Osteoblast (primary cell): ENCODE measurements at places on chromosomes 7 and 10. TPM values are rescaled to one million over a fixed set of nuclear protein-coding genes. Genes with fewer than 3 reads are reported as not detected.

DNA sequence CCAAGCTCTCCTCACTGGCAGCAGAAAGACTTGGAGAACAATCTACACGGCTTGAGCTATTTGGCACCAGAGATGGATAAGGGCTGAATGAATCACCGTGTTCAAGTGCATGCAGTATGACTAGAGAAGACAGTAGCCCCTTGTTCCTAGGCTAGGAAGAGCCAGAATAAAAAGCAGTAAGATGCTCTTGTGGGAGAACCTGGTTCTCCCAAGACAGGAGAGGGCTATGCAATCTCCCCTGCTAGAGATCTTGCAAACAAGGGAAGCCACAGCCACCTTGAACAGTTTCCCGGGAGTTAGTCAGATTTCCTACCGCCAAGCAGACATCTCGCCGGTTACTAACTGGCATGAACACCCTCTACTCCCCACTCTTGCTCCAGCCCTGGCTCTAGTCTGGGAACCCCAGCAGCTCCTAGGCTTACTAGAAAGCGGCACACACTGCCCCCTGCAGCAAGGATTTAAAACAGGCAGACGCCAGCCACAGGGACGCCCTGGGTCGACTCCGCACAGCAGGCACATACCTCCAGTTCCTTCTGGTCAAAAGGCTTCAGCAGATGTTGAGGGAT lies 107.3 kb downstream of the SMURF1 start:
- peak; percentile 94 for DNase-seq
- H3K36me3 ChIP-seq = peaks cover 84% of the 10 kb centered on the region
- H3K27me3 ChIP-seq = no peaks in the 10 kb centered on the region

The MUC12 gene
- under 0.01 and 0.59 TPM in 2 replicates for total RNA-seq

DNA sequence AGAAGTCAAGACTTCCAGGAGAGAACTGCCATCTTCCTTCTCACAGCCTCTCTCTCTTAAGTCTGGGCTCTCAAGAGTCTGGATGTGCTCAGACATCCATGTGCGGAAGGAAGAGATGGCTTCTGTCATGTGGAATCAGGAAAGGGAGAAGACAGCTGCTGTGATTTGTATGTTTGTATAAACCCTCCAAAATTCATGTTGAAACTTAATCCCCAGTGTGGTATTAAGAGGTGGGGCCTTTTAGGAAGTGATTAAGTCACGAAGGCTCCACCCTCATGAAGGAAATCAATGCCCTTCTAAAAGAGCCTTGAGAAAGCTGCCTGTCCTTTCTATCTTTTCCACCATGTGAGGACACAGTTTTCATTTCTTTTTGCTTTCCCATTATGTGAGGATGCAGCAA lies 73.9 kb upstream of the PTN start:
- DNase-seq = no peak
- H3K4me1 ChIP-seq = no peaks in the 10 kb centered on the region
- H3K27me3 ChIP-seq = no peaks in the 10 kb centered on the region
- no peak overlapping the region for H3K27ac ChIP-seq

GRCh38 chr7:43639858-43640491 lies 57.1 kb downstream of the STK17A start:
- peak overlapping the region; percentile 82 for H3K27ac ChIP-seq
- H3K36me3 ChIP-seq = peaks cover 49% of the 10 kb centered on the region
- H3K4me1 ChIP-seq = peaks cover 46% of the 10 kb centered on the region
- H3K4me3 ChIP-seq = no peak overlapping the region
- no peaks in the 10 kb centered on the region for H3K27me3 ChIP-seq
- no peak for DNase-seq

GRCh38 chr10:133180192-133180964 lies 20.4 kb downstream of the KNDC1 start:
- no peak overlapping the region for H3K27ac ChIP-seq
- no peaks in the 10 kb centered on the region for H3K27me3 ChIP-seq
- no peak overlapping the region for H3K4me3 ChIP-seq

GRCh38 chr7:101558742-101559325 lies 70.3 kb downstream of the MYL10 start:
- H3K36me3 ChIP-seq = no peaks in the 10 kb centered on the region
- H3K27me3 ChIP-seq = peaks cover 23% of the 10 kb centered on the region
- DNase-seq = peak; percentile 65
- no peak overlapping the region for H3K4me3 ChIP-seq
- H3K27ac ChIP-seq = no peak overlapping the region

The FKBP14 gene
- 40.9 and 44.2 TPM in 2 replicates for total RNA-seq

GRCh38 chr7:34747867-34748727 lies 90.1 kb downstream of the NPSR1 start:
- H3K4me3 ChIP-seq = no peak overlapping the region
- H3K27ac ChIP-seq = no peak overlapping the region
- H3K27me3 ChIP-seq = no peaks in the 10 kb centered on the region
- no peaks in the 10 kb centered on the region for H3K4me1 ChIP-seq

DNA sequence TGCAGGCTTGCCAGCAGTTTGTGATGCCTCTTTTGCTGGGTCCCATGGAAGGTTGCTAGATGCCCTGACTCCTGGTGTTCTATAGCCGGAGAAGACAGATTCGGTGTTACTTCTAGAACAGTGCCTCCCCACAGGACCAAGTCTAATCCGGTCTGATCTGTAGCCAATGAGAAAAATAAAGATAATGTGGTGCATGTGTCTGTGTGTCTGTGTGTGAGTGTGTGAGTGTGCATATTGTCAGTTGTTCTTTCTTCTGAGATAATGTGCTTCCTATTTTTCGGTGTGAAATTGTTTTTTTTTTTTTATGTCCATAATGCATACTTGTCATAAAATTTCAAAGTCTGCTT lies 29.7 kb upstream of the ZNRF2 start:
- peaks cover 8% of the 10 kb centered on the region for H3K4me1 ChIP-seq
- H3K4me3 ChIP-seq = no peak overlapping the region
- no peaks in the 10 kb centered on the region for H3K36me3 ChIP-seq
- H3K27ac ChIP-seq = no peak overlapping the region

The MOGAT3 gene
- not detected in 2 replicates for total RNA-seq

The ANKIB1 gene
- total RNA-seq = 93.7 and 98.1 TPM in 2 replicates

The KIAA1549 gene
- 2.9 and 3.3 TPM in 2 replicates for total RNA-seq

DNA sequence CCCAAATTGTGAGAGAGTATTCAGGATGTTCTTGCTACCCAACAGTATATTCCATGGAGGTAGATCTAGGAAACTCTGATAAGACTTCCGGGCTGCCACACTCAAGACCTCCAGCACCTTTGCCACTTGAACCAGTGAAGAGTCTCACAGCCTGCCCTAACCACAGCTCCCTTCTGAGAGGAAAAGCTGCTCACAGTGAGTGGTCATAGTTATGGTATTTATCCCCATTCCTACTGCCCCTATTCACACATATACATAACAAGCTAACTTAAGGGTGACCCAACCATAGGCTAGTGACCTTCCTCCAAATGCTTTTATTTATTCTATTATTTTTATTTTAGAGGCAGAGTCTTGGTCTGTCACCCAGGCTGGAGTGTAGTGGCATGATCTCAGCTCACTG lies 156.3 kb downstream of the PTEN start:
- DNase-seq = no peak
- H3K36me3 ChIP-seq = no peaks in the 10 kb centered on the region
- H3K4me1 ChIP-seq = no peaks in the 10 kb centered on the region
- H3K27ac ChIP-seq = no peak overlapping the region

GRCh38 chr10:26844396-26844975 lies 16.3 kb downstream of the ABI1 start:
- no peak overlapping the region for H3K4me3 ChIP-seq
- no peaks in the 10 kb centered on the region for H3K4me1 ChIP-seq
- H3K27me3 ChIP-seq = no peaks in the 10 kb centered on the region
- no peak for DNase-seq
- no peaks in the 10 kb centered on the region for H3K36me3 ChIP-seq

The SPOCK2 gene
- total RNA-seq = 0.36 and 0.59 TPM in 2 replicates

- H3K27ac ChIP-seq = peak overlapping the region; percentile 64
- DNase-seq = no peak
- H3K4me3 ChIP-seq = no peak overlapping the region
- H3K4me1 ChIP-seq = peaks cover 37% of the 10 kb centered on the region
- no peaks in the 10 kb centered on the region for H3K27me3 ChIP-seq
- no peaks in the 10 kb centered on the region for H3K36me3 ChIP-seq
These were observed 140.4 kb upstream of the BMPER start for GRCh38 chr7:33764752-33765451.

The RBM20 gene
- under 0.01 TPM in 1 of 2 replicates, not detected in the other for total RNA-seq

GRCh38 chr7:47510192-47510591 lies 71.7 kb downstream of the TNS3 start:
- peak; percentile 36 for DNase-seq
- no peak overlapping the region for H3K27ac ChIP-seq
- peaks cover 46% of the 10 kb centered on the region for H3K4me1 ChIP-seq
- peaks cover 40% of the 10 kb centered on the region for H3K36me3 ChIP-seq
- no peaks in the 10 kb centered on the region for H3K27me3 ChIP-seq

- peaks cover 6% of the 10 kb centered on the region for H3K36me3 ChIP-seq
- H3K27ac ChIP-seq = no peak overlapping the region
- H3K27me3 ChIP-seq = no peaks in the 10 kb centered on the region
- H3K4me3 ChIP-seq = no peak overlapping the region
These were observed 45.5 kb upstream of the HELLS start for GRCh38 chr10:94500063-94500462.

DNA sequence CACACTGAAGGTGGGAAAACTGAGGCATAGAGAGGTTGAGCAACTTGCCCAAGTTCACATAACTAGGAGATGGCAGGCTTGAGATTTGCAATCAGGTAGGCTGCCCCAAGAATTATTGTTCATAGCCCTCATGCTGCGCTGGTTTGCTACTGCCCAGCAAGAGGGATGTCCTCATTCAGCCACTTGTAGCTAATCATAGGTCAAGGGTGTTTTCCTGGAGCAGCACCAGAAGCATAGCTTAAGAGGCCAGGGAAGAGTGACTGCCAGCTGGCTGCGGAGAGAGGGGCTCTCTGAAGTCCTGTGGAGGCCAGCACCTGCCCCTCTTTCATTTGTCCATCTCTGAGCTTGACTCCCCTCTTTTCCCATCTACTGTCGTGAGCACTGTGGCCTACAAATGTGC lies 15.0 kb downstream of the CDHR3 start:
- H3K4me3 ChIP-seq = no peak overlapping the region
- no peaks in the 10 kb centered on the region for H3K27me3 ChIP-seq
- H3K4me1 ChIP-seq = no peaks in the 10 kb centered on the region

DNA sequence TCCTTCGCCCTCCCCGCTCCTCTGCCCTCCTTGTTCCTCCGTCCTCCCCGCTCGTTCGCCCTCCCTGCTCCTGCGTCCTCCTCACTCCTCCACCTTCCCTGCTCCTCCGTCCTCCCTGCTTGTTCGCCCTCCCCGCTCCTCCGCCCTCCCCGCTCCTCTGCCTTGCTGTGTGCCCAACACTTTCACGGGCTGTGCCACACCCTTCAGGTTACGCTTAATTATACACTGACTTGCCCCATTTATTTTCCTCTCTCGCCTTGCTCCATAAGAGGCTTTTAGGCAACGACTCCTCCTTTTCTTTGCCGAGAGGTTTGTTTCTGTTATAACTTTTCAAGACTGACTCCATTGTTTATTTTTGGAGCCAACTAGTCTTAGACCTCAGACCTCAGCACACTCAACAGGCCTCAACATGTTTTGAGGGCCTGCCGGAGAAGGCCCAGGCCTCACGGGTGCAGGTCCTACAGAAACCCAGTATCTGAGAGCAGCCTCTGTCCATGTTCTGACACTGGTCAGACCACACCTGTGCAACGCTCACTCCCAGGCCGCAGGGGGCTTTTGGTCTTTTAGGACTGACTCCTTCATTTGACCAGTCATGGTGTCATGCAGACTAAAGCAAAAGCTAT lies 18.2 kb upstream of the PRKAG2 start:
- H3K36me3 ChIP-seq = no peaks in the 10 kb centered on the region
- no peak overlapping the region for H3K4me3 ChIP-seq
- peak; percentile 65 for DNase-seq
- no peaks in the 10 kb centered on the region for H3K4me1 ChIP-seq
- H3K27me3 ChIP-seq = peaks cover 48% of the 10 kb centered on the region

GRCh38 chr10:49120911-49121310 lies 5.6 kb upstream of the VSTM4 start:
- no peak overlapping the region for H3K27ac ChIP-seq
- no peak overlapping the region for H3K4me3 ChIP-seq
- no peaks in the 10 kb centered on the region for H3K36me3 ChIP-seq
- no peak for DNase-seq
- peaks cover 11% of the 10 kb centered on the region for H3K27me3 ChIP-seq

The PUS7 gene
- 20.0 and 22.4 TPM in 2 replicates for total RNA-seq

The FAM25G gene
- total RNA-seq = not detected in 2 replicates

The LEP gene
- under 0.01 and 0.36 TPM in 2 replicates for total RNA-seq

- no peak for DNase-seq
- H3K27me3 ChIP-seq = peaks cover 27% of the 10 kb centered on the region
- H3K27ac ChIP-seq = no peak overlapping the region
- no peak overlapping the region for H3K4me3 ChIP-seq
These were observed 32.5 kb upstream of the DOCK1 start for GRCh38 chr10:126872768-126873167.

- H3K27me3 ChIP-seq = no peaks in the 10 kb centered on the region
- no peak for DNase-seq
- H3K27ac ChIP-seq = no peak overlapping the region
- H3K36me3 ChIP-seq = no peaks in the 10 kb centered on the region
- H3K4me3 ChIP-seq = no peak overlapping the region
These were observed 411.5 kb downstream of the GALNT17 start for GRCh38 chr7:71543396-71543795.

The PGAM2 gene
- 0.29 and 0.36 TPM in 2 replicates for total RNA-seq

GRCh38 chr7:32158751-32159745 lies 88.8 kb upstream of the PDE1C start:
- no peak overlapping the region for H3K4me3 ChIP-seq
- no peak for DNase-seq
- H3K4me1 ChIP-seq = peaks cover 52% of the 10 kb centered on the region
- H3K27me3 ChIP-seq = no peaks in the 10 kb centered on the region
- H3K36me3 ChIP-seq = no peaks in the 10 kb centered on the region
- H3K27ac ChIP-seq = no peak overlapping the region

The PNLIPRP3 gene
- 0.59 and 0.72 TPM in 2 replicates for total RNA-seq

The SFTPD gene
- 0.36 TPM in 1 of 2 replicates, not detected in the other for total RNA-seq

The PRSS2 gene
- not detected in 2 replicates for total RNA-seq

The TCERG1L gene
- total RNA-seq = under 0.01 TPM in 1 of 2 replicates, not detected in the other

The PAPSS2 gene
- total RNA-seq = 70.1 and 81.8 TPM in 2 replicates

DNA sequence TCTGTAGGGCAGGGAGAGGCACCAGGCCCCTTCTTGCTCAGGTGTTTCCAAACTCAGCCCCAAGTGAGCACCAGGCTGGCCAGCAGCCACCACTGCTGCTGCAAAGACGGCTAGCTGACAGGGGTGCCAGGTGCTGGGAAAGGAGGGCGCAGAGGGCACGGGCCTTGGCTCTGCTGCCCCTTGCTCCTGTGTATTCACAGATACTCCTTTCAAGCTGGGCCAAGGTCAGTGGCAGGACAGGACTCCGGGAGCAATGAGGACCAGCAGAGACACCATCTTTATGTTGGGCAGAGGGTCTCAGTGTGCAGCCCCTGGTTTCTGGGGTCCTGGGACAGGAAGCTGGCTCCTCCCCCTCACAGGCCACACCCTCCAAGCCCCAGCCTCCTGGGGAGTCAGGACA lies 110.1 kb downstream of the SMURF1 start:
- peaks cover 98% of the 10 kb centered on the region for H3K36me3 ChIP-seq
- no peak overlapping the region for H3K27ac ChIP-seq
- H3K4me3 ChIP-seq = no peak overlapping the region
- no peaks in the 10 kb centered on the region for H3K27me3 ChIP-seq
- DNase-seq = no peak

DNA sequence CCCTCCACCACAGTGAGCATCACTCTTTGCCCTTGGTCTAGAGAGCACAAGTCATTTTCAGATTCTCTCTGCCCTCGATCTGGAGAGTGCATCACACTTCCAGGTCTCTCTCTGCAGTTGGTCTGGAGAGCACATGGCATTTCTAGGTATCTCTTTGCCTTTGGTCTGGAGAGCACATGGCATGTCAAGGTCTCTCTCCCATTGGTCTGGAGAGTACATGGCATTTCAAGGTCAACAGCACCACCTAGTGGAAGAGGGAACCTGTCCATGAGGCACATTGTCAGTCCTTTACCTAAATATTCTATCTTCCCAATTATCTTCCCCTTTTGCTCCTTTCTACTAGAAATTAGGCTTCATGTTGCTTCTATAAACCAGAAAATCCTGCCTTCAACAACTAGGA lies 1139.4 kb downstream of the XPNPEP1 start:
- H3K36me3 ChIP-seq = no peaks in the 10 kb centered on the region
- H3K27ac ChIP-seq = no peak overlapping the region
- H3K4me1 ChIP-seq = no peaks in the 10 kb centered on the region
- H3K27me3 ChIP-seq = no peaks in the 10 kb centered on the region
- H3K4me3 ChIP-seq = no peak overlapping the region
